ENCODE measurements at places on chromosomes 13 and 19.

DNA sequence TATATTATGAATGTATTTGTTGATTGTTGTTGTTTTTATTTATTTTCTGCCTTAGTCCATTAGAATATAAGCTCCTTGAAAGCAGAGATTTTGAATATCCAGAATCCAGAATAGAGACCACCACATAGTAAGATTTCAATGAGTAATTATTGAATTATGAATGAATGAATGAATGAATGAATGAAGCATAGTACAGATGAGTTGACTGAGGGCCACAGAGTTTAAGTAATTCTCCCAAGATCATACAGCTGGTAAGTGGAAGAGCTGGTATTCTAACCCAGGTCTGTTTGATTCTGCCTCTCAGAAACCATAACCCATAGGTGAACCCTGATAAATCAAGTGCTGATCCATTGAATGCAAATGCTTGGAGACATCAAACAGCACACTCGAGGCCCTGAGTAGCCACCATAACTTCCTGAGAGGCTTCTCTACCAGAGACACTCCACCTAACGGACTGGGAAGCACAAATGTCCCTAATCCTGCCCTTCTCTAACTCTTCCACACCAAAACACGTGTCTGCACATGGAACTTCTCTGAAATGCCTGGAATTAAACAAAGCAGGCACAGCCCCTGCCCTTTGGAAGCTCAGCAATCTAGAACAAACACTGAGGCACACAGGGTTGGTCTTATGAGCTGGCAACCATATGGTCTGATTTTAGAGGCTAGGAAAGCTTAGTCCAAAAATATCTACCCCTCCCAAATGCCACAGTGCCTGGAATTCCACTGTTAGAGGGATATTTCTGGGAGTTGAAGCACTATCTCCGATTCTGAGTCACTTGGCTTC lies 190.1 kb downstream of the FOXO1 start:
- no peak for DNase-seq

GRCh38 chr19:13985771-13986347 lies 20.3 kb downstream of the RFX1 start:
- DNase-seq, result no peak

DNA sequence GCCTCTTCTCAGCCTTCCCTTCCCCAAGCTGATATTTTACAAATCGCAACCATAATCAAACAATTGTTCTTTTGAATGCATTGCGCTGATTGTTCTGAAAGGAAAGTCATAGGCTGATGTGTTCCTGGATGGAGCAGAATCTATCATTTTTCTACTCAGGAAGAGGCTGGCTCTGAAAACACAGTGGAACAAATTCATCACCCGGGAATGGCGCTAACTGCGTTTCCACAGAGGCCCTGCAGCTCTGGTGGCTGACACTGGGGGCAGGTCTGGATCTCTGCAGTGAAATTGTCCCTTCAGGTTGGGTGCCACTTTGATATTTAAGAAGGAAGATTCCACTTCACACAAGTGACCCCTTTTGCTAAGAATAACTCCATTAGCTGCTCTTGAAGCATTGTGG lies 1060.8 kb downstream of the UQCRFS1 start:
- DNase-seq, result no peak

DNA sequence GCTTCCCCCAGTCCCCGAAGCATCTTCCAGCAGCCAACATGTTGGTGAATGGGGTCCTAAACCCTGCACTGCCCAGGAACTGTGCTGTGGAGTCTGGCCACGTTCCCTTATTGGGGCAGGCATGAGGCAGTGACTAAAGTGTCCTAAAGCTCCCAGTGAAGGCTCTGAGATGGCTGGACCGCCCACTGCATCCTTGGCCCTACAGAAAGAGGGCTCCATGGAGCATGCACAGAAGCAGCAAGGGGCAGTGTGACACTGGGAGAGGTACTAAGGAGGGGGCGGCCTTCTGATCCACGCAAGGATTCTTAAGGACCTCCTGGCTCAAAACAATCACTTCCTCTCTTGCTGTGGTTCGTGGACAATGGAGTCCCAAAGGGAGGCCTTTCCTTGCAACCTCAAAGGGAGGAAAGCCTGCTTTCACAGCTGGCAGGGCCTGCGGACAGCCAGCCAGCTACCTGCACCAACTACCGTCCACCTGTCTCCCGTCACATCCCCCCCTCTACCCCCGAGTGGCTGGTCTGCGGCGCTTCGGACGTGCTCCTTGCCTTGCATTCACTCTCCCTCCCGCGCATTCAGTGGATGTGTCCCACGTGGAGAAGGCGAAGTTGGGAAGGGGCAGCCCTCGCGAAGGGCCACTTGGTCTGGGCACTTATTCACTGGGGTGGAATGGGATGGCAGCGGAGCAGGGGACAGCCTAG lies 63.9 kb upstream of the STARD13 start:
- DNase-seq, result no peak

- no peak for DNase-seq
Measured at GRCh38 chr13:34144142-34144541, 326.2 kb downstream of the RFC3 start.

- DNase-seq, result no peak
Measured at GRCh38 chr13:76849493-76849892, 36.7 kb downstream of the KCTD12 start.

DNA sequence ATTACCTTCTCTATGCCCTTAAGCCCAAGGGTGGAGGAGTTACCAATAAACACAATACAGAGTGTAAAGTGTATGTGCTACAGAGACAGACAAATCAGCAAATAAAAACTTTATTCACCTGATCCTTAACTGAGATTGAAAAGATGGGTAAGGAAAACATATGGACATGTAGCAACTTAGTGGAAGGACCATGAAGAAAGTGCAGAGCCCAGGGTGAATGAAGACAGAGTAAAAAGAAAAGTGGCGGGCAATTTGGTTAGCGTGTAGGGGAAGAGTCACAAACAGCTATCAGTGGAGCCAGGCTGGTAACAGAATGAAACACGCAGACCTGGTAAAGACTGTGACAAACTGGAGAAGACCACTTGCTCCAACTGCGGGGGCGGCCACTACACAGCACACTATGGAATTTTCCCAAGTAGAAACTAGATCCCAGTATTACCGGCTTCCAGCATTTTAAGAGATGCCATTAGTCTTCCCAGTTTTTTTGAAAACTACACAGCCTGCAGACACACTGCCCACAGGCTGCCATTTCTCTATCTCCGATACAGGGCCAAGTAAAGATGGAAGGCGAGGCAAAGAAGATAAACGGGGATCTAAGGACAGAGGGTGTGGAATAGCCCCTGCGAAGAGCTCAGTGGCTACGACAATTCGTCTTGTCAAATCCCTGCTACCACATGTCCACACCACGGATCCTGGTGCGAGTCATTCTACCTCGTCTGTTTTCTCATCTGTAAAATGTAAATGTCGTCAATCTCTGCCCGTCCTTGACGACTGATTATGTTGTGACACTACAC lies 1.2 kb downstream of the UQCRFS1 start:
- no peak for DNase-seq

GRCh38 chr13:51801631-51802099 lies 2.3 kb downstream of the DHRS12 start:
- DNase-seq, result no peak

DNA sequence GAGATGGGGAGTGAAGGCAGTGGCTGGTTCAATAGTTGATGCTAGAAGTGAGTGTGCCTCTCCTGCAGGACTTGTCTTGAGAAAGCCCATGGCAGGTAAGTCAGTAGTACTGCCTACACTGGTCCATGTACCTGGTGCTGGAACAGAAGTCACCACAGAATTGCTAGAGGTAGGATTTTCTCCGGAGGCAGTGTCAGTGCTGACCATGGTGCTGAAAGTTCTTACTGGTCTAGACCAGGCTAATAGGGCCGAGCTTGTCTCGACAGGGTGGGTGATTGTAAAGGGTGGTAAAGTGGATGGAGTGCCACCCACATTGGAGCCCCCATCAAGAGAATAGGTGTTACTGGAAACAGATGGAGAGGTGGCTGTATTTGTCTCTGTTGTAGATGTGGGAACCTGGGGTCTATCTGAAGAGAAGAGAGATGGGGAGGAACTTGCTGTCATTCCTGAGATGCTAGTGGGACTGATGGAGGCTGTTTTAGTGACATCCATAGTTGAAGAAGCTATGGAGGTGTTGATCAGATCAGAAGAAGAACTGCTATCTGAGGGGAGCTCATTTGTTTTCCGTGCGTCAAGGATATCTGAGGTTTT lies 36.6 kb downstream of the MUC16 start:
- DNase-seq, result no peak

GRCh38 chr19:42985588-42985987 lies 40.7 kb downstream of the PSG11 start:
- no peak for DNase-seq

DNA sequence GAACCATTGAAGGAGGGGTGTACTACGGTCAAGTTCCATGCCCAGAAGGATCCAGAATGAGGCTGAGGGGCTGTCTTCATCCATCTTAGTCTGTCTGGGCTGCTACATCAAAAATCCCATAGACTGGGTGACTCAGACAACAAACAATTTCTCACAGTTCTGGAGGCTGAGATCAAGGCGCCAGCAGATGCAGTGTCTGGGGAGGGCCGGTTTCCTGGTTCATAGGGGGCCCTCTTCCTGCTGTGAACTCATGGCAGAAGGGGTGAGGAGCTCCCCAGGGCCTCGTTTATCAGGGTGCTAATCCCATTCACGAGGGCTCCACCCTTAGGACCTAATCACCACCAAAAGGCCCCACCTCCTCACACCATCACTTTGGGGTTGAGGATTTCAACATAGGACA lies 14.7 kb upstream of the KCTD15 start:
- DNase-seq, result no peak

DNA sequence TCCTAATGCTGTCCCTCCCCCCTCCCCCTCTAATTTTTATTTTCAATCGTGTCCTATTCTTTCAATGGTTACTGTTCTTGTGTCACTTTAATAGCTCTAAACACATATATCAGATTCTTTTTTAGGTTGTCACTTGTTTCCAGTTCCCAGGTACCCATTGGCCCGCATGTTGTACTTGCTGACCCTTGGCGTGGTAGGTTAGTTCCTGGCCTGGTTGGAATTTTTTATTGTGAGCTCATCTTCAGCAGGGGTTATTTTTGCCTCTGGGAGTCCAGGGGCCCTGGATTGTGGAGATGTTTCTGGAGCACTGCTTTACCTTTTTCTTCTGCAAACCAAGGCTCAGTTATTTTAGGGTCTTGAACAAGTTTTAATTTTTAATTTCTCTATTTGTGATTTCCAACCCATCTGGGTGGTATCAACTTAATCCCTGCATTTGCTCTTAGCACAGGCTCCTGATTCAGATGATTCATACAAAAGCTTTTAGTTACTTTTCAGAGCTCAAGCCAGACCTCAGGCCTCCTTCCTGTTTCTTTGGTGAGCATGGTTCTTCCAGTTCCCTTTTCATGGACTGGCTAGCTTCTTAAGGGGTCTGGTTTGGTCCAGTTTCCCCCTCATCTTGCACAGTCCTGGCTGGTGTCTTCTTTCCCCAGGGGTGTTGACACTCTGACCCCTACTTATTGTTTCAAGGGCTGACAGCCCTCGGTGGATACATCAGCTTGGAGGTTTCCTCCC lies 220.5 kb downstream of the TM9SF2 start:
- DNase-seq, result no peak

- no peak for DNase-seq
Measured at GRCh38 chr19:12792051-12792852, 966 bp downstream of the JUNB start.

GRCh38 chr13:109344552-109345157 lies 441.7 kb downstream of the IRS2 start:
- no peak for DNase-seq

GRCh38 chr13:49499889-49500660 lies 4.3 kb downstream of the PHF11 start:
- DNase-seq, result no peak

GRCh38 chr13:39811051-39811450 lies 155.6 kb downstream of the COG6 start:
- no peak for DNase-seq

DNA sequence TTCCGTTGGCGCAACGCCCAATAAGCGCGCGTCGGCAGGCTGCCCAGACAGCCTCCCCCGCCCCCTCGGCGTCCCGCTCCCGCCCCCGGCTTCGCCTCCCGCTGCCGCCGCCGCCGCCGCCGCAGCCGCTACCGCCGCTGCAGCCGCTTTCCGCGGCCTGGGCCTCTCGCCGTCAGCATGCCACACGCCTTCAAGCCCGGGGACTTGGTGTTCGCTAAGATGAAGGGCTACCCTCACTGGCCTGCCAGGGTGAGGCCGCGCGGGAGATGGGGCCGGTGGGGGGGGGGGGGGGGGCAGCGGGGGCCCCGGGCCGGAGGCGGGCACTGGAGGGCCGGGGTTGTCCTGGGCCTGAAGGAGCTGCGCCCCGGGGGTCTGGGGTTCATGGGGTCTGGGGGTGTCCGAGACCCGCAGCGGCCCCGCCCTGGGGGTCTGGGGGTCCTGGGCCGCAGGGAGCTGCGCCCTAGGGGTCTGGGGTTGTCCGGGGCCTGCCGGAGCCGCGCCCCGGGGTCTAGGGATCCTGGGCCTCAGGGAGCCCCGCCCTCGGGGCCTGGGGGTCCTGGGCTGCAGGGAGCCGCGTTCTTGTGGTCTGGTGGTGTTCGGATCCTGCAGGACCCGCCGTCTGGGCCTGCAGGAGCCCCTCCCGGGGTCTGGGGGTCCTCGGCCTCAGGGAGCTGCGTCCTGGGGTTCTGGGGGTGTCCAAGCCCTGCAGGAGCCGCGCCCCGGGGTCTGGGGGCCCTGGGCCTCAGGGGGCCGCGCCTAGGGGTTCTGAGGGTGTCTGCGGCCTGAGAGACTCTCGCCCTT lies at the start of gene HDGFL2:
HDGFL2 (plus strand) TSS at position 124 of the 801 bp plus-strand sequence; CDS start at position 178, 54 bp downstream.
- peak; percentile 98 for DNase-seq

DNA sequence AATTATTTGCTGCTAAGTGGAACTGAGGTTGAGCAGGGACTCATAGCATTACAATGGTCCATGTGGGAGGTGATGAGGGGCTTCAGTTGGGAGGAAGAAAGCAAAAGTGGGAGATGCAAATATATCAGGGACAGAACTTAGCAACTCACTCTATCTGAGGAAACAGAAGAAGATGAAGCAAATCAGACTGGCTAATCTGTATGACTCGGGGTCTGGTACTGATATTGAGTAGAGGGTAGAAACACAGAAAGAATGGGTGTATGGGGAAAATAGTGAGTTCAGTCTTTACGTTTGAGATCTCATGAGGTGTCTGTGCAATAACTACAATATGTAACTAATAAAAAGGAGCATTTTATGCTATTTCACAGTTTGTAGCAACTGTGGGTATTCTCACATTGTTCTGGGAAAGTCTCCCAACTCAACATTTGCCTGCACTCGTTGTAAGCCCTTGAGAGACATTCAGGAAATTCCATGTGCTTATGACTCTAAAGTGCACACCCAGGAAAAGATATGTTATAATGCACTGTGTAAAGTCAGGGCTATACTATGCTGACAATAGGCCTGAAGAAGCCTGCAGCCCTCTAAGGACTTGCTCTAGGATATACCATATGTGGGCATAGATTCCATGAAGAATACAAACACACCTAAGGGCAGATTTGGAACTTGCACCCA lies 183.5 kb downstream of the SPRY2 start:
- DNase-seq, result no peak

GRCh38 chr19:1856698-1857603 lies 6.4 kb downstream of the KLF16 start:
- peak; percentile 94 for DNase-seq

All from GM19239 (cell line).